Left renal cortex interstitium (tissue), 4 donors: ENCODE measurements at places on chromosomes 16 and 17.

DNA sequence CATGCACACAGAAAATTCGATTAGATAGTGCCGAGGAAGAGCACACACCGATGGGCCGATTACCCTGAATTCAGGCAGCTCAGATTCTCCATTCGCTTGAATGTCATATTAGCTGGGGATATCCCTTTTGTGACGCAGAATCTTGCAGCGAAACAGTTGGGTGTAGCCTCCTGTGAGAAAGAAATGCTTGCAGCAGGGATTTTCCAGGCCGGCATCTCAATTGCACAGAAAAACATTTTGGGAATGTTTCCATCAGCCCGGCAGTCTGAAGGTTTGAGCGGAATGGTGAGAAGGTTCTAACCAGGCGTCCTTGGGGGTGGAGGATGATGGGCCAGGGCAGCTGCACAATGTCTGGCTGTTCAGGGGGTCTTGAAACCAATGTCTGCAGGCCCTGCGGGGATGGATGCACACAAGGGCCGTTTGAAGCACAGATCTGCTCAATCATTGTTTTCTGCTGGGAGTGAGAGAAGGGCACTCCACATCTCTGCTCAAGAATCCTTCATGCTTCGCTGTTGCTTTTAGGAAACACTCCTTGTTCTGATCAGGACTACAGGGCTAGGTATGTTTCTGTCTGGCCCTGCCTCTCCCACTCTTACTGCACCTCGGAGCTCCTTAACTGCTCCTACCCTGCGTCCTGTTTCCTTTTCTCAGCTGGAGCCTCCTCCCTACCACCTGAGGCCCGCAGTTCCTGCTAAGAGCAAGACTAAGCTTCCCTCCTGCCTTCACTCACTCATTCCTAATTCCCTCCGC, 94.6 kb downstream of the CMIP start:
- no peak for DNase-seq

- no peak for DNase-seq
These were observed 2.8 kb downstream of the MARVELD3 start for GRCh38 chr16:71628810-71629209.

DNA sequence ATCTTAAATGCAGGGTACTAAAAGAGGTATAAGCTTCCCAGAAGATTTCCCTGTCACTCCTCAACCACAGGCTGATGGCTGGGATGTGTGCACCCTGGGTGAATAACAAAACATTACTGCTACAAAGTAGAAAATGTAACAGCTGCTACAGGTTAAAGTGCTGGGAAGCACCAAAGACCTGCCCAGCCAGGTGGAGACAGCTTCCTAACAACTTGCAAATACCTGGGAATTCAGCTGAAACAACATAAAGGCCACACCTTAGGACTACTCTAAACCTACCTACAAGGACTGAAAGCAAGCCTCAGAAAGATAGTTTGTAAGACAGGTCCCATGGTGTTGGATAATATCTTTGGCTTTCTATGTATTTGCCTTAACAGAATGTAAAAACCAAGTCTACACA, 118.5 kb downstream of the CEP112 start:
- no peak for DNase-seq

- DNase-seq, result no peak
These were observed 17.1 kb downstream of the MYLK3 start for GRCh38 chr16:46730801-46731690.

- peak; percentile 6 for DNase-seq
These were observed 864.0 kb downstream of the KCNJ2 start for GRCh38 chr17:71033336-71033735.

- DNase-seq, result no peak
These were observed 31.3 kb upstream of the RASL10B start for GRCh38 chr17:35700150-35700549.

DNA sequence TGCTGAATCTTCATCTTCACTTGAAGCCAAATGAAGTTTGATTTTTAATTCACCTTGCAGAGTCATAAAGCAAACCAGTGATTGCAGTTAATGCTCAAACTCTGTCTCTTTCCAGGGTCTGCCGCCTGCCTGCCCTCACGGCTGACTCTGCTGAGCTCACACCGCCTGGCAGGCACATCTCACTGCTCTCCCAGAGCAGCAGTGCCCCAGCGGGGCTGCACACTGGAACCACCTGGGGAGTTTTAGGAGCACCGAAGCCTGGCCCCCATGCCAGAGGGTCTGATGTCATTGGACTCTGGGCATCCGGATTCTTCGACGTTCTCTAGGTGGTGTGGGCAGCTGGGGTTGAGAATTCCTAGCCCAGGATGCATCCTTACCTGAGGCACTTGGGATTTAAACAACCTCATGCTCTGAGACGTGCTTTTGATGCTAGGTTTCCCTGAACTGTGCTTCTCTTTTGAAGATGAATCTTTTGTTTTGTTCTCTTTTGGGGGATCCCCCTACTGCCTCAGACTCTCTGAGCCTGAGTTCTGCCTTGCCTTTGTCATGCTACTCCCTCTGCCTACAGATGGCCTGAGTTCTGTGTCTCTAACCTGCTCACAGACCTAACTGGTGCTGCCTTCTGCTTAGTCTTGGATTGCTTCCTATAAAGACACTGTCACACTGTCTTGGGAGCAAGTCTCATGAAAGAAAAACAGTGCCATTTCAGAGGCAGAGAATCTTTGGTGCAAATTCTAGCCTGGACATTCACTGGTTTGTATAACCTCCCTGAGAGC, 438.1 kb upstream of the CCL2 start:
- DNase-seq, result no peak

- no peak for DNase-seq
These were observed 8.6 kb downstream of the SENP3 start for GRCh38 chr17:7570351-7570750.

DNA sequence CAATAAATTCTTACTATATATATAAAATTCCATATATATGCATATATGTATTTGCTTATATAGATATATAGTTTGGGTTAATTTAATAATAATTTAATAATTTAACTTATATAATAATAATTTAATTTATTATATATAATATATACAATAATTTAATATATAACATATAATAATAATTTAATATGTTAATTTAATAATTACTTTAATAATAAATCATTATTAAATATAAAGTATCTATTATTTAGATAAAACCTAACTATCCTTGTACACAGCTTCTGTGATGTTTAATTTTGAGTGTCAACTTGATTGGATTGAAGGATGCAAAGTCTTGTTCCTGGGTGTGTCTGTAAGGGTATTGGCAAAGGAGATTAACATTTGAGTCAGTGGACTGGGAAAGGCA, 40.6 kb upstream of the CDH13 start:
- DNase-seq, result no peak

- no peak for DNase-seq
These were observed at the start of gene IGF2BP1 for GRCh38 chr17:48997103-48997826. TSS of gene IGF2BP1 (plus strand) at chr17:48997385. CDS start at chr17:48997746, 361 bp downstream.

DNA sequence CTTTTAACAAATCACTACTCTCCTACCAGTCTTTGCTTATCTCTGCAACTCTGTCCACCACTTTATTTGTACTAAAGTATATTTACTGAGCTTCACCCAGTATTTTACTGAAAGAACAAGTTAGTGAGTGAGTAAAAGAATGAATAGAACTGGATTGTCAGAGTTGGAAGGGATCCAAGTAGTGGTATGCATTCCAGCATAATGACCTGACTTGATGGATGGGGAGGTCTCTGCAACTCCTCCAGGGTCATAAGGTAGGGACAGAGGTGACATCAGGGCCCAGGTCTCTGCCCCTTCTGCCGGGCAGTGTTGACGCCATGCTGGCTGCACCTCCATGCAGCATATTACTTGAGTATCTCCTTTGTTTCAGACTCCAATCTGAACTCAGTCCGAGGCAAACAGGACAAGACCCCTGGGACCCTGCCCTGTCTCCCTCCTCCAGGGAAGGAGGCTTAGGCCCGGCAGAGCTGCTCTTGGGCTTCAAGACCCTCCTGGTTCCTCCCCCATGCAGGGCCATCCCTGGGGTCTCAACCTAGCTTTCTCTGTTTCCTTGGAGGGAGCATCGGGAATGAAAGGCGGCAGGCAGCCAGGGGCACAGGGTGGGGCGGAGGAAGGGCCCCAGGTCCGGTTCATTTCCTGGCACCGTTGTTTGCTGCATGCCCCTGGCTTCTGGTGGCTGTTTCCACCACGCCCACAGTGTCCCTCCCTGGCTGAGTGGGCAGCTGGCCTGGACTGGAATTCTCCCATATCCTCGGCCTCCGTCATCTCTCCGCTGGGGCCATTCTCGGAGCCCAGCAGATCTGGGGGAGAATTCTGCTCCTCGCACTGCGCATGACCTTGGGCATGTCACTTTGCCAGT, 12.4 kb upstream of the ITGA3 start:
- DNase-seq, result no peak

- no peak for DNase-seq
These were observed 273.0 kb upstream of the IRX5 start for GRCh38 chr16:54657709-54658102.

DNA sequence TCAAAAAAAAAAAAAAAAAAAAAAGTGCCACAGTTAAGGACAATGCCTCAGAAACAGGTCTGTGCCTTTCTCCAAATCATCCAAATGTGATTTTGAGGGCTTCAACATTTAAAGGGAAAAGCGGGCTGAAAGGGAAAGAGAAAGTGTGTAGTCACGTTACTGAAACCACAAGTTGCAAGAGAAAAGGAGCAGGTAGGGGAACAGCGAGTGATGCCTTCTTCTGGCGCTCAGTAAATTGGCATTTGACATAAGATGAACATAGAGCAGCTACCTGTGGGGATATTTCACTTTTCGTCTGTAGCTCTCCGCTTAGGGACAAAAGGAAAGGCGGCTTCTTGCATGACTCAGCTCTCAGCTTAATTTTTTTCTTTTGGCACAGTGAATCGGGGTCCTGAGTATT, 11.1 kb downstream of the CMTM2 start:
- no peak for DNase-seq

DNA sequence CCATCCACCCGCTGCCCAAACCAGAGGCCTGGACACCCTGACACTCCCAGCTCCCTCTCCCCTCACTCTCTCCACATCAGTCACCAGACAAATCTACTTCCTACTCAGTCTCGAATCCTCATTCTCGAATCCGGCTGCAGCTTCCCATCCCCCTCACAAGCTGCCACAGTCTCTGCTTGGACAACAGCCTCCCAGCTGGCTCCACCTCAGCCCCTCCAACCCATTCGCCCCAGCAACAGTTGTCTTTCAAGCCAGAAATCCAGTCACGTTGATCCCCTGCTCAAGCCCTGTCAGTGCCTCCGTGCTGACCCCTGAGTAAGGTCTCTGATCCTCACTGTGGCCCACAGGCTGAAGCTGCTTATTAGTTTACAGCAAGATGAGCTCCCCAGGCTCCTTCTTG, 44.2 kb upstream of the MTSS2 start:
- no peak for DNase-seq

GRCh38 chr17:44502598-44503146, 534 bp downstream of the GPATCH8 start:
- no peak for DNase-seq

GRCh38 chr16:83345846-83346640, 461.7 kb upstream of the HSBP1 start:
- no peak for DNase-seq
